CD4-positive, alpha-beta T cell treated with Interleukin-15 for 1 hour (primary cell): ENCODE measurements at places on chromosomes 6 and 20.

- no peak for DNase-seq
These were observed 214.7 kb downstream of the BCAS1 start for GRCh38 chr20:53855733-53856132.

DNA sequence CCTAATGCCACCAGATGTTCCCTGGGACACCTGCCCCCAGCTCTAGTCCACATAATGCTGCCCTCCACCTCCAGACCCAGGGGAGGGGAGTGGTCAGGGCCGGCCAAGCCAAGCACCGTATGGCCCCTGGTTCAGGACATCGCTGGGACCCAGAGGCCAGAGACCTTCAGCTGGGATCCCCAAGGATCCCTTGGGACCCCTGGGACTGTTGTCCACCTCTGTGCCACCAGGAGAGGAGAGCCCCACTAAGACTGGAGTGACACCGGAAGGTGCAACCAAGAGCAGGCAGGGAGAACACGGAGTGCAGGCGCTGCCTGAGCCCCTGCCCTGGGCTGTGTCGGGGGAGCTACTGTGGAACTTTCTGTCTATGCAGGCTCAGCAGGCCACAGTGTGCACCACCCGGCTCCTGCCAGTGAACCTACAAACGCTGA is 43.6 kb downstream of the CTCFL start:
- no peak for DNase-seq

DNA sequence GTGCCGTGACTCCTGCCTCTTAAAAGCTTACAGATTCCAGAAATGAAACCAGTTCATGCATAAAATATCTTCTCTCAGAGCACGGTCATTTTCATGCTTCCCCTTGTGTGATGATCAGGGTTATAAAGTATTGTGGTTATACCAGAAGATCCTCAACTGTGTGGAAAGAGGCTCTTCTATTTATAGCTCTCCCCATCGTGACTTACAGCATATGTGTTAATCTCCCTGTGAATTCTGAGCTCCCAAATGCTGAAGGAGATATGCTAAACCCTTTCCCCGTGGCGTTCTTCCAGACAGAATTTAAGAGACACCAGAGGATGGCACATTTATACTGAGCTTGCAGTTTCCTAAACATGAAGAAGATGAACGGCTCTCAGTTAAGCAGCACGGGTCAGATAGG is 158.8 kb downstream of the CDH26 start:
- no peak for DNase-seq

DNA sequence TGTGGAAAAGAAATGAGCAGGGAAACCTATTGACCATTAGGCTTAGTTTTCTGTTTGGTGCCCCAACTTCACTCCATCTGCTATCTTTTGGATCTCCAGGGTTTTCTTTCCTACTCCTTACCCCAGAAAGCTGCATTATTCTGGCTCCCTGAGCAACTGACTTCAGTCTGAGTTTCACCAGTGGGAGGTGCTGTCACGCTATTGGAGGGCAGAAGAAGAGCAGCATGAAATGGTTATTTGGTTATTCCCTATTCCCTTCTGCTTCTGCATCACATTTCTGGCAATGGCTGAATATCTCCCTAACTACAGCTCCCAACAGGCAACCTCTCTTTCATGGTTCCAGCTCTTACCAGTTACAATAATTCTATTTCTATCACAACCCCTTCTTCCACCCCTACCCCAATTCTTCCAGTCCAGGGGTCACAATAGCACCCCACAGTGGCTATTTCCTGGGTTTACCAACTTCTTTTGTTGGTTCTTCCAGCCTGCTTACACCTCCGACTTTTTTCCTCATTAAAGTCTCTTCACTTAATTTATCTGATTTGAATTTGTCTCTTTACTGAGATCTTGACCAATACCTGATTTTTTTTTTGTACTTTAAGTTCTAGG is 311.5 kb downstream of the PLCB1 start:
- no peak for DNase-seq

GRCh38 chr6:19317431-19317986 is 519.7 kb upstream of the ID4 start:
- no peak for DNase-seq
